NCI-H774 (cell line): ENCODE measurements at places on chromosomes 16 and 17.

- DNase-seq, result no peak
Measured at GRCh38 chr17:49748223-49748622, 15.7 kb downstream of the FAM117A start.

- no peak for DNase-seq
Measured at GRCh38 chr17:16419929-16420271, 4.5 kb downstream of the TRPV2 start.

DNA sequence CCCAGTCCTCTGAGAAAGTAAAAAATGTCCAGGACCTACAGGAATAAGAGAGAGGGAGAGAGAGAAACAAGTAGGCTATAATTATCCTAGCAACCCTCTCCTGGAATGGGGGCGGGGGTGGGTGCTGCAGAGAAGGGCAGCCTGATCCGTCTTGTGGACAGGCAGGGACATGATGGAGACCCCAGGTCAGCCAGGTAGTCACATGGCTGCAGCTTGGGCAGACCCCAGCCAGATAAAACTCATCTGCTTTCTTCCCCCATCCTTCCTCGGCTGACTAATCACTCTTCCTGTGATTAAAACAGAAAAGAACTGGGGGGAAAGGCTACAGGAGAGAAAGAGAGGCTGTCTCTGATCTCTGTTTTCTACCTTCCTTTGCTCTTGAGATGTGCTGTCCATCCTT lies 32.6 kb downstream of the COPZ2 start:
- no peak for DNase-seq

GRCh38 chr17:58112970-58113631 lies 29.9 kb downstream of the DYNLL2 start:
- peak; percentile 76 for DNase-seq

DNA sequence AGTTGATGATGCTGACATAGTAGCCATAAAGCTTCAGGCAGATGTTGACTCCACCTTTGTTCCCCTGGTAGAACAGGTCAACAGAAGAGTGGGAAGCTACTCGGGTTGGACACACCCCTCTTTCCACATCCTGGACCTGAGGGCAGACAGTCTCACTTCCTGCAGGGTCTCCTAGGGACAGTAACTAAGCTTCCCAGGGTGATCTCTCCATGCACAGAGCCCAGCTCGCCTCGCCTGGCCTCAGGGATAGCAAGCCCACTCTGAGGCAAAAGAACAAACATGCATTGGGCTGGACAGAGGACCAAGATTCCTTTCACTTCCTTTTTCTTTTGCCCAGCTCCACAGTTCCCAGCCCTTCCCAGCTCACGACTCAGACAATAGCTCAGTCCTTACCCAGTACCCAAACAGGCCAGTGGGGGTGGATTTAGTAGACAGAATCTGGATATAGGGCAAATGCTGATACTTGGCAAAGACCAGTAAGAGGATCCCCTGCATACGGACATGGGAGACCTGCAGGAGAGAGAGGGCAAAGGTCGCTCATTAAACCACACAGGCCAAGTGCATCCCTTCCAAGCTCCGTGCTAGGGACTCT lies 7.0 kb downstream of the INPP5K start:
- no peak for DNase-seq

GRCh38 chr17:34638526-34639260 lies 59.3 kb downstream of the TMEM132E start:
- no peak for DNase-seq

- no peak for DNase-seq
Measured at GRCh38 chr17:7382901-7383300, 2.0 kb downstream of the TNK1 start.

DNA sequence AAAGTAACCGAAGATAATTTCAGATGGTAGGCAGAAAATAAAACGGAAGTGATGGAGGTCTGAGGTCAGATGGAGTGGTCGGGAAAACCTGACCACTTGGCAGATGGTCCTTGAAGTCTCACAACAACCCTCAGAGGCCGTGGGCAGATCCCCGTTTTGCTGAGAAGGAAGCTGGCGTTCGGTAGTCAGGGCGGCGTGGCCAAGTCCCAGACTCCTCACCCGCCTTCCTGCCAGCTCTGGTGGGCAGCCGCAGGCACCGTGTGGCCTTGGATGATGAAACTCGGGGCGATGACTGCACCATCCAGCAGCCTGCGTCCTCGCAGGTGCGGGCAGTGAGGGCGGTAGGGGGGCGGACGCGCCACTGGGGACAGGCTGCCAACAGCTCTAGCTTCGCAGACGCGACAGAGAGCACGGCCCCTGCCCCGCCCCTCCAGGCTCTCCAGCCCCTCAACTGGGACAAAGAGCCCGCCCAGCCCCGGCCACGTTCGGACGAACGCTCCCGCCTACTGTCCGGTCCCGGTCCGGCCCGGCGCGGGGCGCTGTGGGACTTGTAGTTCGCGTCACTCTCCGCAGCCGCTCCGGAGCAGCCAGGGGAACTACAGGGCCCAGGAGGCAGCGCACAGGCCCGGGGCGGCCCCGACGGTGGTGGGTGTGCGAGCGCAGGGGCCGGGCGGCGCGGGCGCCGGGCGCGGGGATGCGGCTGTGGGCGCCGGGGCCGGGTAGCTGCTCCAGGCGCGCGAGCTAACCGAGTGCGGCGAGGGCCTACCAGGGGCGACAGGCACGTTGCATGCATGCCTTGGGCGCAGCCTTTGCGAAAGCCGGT lies at the start of gene GPT2:
Gene GPT2, plus strand, starts transcription at position 673 of the 823 bp plus-strand sequence. CDS start 354 bp downstream, outside the sequence.
- DNase-seq, result peak; percentile 96

GRCh38 chr16:2008009-2008526 lies 1.6 kb downstream of the ZNF598 start:
- no peak for DNase-seq

GRCh38 chr16:65044026-65044425 lies 77.8 kb downstream of the CDH11 start:
- DNase-seq, result no peak

- DNase-seq, result no peak
Measured at GRCh38 chr17:28811651-28812090, 30.9 kb downstream of the FAM222B start.

DNA sequence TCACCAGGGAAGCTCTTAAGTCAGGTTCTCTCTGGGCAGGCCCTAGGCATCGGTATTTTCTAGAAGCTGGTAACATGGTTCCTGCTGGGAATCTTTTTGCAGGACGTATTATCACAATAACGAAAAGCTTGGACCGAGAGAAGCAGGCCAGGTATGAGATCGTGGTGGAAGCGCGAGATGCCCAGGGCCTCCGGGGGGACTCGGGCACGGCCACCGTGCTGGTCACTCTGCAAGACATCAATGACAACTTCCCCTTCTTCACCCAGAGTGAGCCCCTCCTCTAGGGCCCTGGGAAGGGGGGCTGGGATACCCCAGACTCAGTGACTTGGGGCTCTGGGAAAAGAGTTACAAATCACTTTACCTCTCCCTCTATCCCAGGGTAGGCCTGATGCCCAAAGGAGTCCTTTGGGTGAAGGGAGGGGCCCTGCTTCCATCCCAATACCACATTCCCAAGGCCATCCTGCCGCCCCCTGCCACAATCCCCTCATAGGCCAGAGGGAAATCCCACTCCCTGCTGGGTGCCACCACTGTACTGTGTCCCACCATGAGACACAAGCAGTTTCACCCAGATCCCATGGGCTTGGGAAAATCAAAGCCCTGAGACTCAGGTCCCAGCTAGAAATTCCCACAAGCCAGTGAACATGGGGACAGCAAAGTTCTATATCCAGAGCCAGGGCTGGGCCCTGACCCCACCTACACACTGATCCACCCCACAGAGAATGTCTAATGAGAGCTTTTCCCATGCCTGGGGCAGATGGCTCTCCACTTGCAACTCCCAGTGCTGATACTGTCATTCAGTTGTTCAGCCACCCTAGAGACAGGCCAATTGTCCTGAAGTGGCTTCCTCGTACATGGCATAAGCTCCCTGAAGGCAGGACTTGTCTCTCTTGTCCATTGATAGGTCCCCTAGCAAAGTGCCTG lies 23.0 kb downstream of the CDH5 start:
- no peak for DNase-seq

DNA sequence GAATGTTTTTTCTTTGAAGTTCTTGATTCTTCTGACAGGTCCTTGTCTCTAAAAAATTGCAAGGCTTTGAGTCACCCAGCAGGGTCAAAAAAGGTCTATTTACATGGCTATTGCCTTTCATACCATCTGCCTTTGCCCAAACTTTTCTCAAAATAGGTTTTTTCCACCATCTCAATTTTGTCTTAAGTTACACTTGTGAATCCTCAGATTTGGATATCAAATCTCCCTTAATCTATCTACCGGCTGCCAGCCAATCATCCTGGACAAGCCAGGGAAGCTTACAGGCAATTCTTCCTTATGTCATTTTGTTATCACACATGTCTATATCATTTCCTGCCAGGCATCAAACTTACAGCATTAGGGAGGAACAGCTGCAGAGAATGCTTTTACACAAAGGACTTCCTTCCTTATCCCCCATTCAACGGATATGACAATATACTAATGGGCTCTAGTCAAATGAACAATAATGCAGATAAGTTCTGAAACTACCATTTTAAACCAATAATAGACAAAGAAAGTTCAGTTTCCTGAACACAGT lies 104.1 kb upstream of the CORO6 start:
- no peak for DNase-seq

GRCh38 chr16:80468029-80468428 lies 72.8 kb upstream of the DYNLRB2 start:
- no peak for DNase-seq

DNA sequence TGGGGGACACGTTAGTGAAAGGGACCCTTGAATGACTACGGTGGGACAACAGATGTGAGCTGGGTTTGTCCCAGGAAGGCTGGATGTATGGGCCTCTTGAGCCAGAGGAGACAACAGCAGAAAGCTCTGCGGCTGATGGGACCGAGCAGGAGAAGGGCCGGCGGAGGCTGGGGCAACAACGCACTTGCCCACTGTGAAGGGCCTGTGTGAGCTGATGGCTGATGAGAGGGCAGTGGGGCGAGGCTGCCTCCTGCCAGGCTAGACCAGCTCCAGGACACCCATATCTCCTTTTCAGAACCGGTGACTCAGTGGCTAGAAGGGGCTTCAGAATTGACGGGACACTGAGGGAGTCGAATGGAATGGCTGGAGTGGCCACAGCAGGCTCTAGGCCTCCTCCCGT lies 250.1 kb downstream of the SEC14L1 start:
- DNase-seq, result no peak

DNA sequence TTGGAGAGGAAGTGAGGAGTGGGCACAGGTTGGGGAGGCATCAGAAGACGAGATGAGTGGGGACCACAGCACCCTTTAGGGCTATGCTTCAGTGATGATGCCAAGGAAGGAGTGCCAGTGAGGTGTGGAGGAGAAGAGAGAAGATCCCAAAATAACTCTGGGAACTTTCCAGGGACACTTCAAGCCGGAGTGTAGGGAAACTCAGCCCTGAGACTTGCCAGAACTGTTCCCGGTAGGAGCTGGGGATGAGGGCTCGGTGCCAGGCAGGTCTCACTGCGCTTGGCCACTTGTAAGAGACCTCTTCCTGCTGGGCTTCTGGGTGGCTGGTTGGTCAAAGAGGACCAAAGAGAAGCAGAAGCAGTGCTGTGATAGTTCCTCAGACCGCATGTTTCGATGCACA lies 63.6 kb downstream of the SHISA6 start:
- DNase-seq, result no peak

- no peak for DNase-seq
Measured at GRCh38 chr16:81756615-81757356, 22.3 kb upstream of the PLCG2 start.

DNA sequence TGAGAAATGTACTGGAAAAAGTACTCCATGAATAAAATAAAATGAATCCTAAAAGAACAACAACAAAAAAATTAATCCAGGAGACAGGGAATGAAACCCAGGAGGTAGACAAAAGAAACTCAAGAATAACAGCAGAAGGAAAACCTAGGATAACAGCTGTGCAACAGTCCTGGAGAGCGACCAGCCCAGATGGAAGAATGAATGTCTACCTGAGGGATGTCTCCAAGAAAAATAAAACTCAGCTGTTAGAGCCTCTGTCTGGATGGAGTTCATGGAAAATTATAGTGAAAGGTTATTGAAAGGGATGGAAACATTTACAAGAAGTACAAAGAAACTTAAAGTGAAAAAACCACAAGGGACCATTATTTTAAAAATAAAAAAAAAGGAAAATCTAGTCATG lies 135.8 kb upstream of the CA10 start:
- DNase-seq, result no peak

GRCh38 chr17:8502126-8502525 lies 66.4 kb downstream of the NDEL1 start:
- no peak for DNase-seq

- DNase-seq, result peak; percentile 14
Measured at GRCh38 chr17:76911299-76912017, 43.3 kb downstream of the MGAT5B start.

GRCh38 chr17:14329900-14330491 lies 29.1 kb downstream of the HS3ST3B1 start:
- DNase-seq, result no peak

DNA sequence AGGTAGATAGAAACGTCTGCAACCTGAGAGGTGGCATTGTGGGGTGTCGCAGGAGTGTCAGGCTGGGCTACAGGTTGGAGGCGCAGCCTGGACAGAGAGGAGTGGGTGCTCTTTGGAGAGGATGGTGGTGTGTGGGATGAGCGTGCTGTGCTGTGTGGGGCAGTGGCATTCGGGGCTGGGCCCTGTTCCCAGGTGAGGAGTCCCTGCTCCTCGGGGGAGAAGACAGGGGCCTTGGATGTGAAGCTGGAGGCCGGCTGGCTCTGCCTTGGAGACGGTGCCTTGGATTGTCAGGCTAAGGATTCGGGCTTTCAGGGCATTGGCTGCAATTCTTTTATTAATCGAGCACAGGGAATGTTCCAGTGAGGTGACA lies 69.3 kb downstream of the BANP start:
- no peak for DNase-seq

DNA sequence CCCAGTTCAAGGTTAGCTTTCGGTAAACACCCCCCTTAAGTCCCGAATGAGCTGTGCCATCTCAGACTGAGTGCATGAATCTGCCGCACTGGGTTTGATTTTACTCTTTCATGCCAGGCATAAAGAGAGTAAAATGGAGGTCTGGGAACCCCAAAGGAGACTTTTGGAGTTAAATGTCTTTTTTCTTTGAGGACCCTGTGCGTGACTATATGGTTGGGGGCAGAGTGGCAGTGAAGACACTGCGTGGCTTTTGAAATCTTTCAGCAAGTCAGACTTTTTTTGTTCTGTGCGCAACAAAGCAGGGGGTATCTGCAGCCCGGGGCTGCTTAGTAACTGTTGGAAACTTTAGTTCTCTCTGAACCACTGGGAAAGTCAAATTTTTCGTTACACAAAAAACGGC lies 392.9 kb upstream of the SALL1 start:
- no peak for DNase-seq

DNA sequence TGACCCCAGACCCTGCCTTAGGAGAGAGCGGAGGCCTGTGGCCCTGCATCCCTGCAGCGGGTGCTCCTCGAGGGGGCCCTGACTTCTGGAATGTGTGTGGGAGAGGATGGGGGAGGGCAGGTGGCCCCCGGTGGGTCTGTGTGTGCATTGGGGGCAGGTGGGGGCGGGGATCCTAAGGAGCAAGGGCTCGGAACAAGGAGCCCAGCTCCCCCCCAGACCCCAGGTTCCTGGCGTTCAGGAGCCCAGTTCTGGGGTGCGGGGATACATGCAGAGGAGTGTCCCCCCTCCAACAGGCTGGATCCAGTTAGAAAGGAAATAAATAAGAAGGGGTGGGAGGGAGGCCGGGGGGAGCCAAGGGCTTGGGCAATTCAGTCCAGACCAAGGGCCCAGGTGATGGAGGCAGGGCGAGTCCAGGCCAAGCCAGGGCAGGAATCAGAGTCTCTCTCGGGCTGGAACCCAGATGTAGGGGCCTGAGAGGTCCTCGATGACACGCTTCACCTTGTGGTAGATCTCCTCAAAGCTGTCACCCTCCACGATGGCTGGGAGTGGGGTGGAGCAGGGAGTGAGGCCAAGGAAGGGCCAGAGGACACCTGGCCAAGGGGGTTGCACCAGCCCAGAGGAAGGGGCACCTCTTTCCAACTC lies 11.2 kb upstream of the ASGR1 start:
- DNase-seq, result no peak
